ENCODE measurements at places on chromosomes 3 and 15.

GRCh38 chr15:29465816-29466215 lies 196.2 kb upstream of the NSMCE3 start:
- no peak for DNase-seq

DNA sequence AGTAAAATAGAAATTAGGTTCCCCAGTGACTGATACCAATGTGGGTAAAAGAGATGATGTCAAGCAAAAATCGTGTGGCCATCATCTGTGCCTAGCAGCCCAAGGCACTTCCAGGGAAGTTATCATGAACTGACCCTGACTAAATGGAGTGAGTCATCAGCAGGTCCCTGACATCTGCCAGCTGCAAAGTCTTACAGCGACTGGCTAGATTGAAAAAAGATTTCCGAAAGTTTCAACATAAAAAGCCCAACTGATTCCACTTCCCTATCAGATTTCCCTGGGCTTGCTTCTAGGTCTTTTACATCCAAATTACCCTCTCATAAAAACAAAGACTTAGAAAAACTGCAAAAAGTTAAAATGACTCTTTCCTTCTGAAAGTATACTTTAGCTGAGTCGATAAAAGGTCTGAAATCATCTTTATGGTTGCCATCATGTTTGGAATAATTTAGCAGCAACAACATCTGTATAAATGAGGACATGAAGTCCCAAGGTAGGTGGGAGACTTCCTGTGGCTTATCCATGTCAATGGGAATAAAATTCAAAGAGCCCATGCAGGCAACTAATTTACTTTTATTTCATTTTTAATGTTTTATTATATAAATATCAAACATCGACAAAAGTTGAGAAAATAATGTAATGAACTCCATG lies 342.8 kb downstream of the ERC2 start:
- no peak for DNase-seq

DNA sequence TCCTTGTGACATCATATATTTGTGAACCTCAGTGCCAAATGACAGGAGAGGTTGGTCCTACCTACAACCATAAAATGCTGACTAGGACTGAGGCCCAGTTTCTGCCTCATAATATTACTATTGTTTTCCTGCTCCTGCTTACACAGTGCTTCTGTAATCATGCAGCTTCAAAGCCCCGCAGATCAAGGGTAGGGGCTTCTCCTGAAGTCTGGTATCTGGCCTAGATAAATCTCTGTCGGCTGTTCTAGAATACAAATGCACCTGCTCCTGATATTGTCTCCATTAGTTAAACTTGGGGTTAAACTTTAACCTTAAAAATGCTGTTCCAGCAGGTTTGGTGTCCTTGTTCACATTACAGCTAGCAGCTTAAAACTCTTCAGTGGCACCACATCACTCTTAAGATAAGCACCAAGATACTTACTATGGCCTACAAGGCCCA lies 552.4 kb downstream of the TUSC7 start:
- no peak for DNase-seq

GRCh38 chr3:146024260-146024659 lies 136.7 kb downstream of the PLOD2 start:
- DNase-seq: no peak

DNA sequence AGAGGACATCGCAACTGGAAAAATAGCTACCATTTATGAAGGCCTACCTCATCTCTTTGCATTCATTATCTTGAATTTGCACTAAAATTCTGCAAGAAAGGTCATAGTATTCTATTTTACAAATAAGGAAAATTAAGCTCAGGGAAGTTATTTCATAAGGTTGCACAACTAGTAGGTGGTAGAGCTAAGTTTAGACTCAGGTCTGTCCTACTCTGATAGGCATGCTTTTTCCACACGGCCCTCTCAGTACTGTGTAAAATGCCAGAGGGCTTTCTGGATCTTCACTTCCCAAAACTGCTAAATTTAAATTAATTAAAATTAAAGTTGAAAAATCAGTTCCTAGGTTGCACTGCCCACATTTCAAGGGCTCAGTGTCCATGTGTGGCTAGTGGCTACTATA lies 18.3 kb downstream of the MAP2K1 start:
- DNase-seq: no peak

GRCh38 chr3:81782585-81782984 lies 21.1 kb upstream of the GBE1 start:
- no peak for DNase-seq

DNA sequence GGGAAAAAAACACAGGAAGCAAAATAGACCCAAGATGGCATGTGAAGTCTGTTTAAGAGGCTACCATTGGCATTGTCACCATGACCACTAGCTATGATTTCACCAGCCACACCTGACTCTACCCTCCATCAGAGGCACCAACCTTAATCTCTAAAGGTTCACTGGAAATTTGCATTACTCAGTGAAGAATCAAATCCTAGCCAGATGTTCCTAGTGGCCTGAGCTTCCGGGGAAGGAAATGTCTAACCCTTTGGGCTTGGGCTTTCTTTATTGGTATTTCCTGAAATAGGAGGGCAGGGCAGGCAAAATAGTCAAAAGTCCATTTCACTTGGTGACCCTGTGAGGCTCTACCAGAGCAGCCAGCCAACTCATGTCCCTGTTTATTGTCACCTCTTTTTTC lies 110.9 kb upstream of the PHLDB2 start:
- no peak for DNase-seq

- no peak for DNase-seq
These were observed 50.1 kb downstream of the B3GALNT1 start for GRCh38 chr3:161054860-161055604.

DNA sequence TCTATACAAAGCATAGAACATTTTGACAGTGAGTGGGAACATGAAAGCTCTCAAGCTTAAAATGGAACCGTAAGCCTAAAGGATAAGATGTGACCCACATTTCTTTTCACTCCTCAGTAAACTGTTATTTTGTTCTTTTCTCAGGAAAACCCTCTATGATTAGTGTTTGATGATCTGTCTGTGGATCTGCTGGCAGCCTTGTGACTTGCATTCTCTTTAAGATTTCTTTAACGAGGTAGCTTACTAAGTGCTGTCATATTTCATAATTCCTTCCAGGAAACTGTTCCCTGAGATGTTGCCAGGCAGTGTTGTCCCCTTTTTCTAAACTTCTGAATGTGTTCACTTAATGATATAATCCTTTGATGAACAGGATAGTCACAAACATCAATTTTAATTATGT lies 167.6 kb downstream of the PYDC2 start:
- DNase-seq: no peak

DNA sequence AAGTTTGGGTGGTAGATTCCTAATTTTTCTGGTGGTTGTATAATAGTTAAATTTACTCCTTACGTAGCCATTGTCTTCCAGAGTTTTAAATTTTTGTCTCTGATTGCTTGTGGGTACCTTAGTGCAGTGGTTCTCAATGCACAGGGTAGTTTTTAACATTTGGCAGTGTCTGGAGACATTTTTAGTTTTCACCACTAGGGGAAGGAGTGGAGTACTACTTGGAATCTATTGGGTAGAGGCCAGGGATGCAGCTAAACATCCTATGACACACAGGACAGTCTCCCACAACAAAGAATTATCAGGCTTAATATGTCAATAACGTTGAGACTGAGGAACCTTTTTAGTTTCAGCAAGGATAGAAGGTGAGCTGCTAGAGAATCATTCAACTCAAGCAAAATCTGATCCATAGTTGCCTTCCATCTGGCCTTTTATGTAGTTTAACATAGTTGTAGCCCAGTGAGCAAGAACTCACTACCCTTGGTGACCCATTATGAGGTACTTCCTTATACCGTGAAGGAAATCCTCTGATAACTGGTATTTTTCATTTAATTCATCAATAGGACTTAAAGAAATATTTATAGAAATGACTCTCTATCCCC lies 8.6 kb upstream of the STX19 start:
- DNase-seq: no peak

- no peak for DNase-seq
These were observed 3.2 kb downstream of the MGLL start for GRCh38 chr3:127819086-127819485.

DNA sequence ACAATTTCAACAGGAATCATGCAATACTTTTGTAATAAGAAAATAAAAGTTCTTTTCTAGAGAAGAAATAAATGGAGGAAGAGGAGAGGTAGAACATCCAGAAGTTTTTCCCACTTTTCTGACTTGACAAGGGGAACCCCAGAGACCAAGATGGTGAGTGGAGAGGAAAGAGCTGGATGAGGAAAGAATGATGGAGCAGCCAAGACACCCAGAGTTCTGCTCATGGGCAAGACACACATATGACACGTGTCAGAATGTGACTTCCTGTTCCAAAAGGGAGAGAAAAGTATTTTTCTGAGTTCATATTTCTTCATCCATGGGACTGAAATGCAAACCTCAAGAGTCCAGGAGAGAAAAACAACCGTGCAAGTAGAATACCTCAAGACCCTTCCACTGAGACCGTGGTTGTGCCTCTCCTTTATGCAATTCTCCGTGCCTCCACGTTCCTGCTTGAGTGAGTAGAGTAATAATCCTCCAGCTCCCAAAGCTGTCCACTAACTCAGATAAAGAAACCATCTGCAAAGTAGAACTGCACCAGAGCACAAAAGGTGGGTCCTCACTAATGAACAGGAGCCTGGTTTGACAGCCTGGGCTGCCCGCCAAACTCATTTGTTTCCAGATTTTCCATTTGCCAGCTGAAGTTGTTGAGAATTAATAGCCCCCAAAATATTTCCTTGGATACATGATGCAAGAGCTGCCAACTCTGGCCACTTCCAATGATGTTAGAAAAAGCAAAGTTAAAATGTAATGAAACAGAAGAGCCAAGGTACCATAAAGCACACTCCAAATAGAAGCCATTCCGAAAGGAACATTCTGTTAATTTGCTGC lies 272.6 kb upstream of the IGF1R start:
- DNase-seq: no peak

DNA sequence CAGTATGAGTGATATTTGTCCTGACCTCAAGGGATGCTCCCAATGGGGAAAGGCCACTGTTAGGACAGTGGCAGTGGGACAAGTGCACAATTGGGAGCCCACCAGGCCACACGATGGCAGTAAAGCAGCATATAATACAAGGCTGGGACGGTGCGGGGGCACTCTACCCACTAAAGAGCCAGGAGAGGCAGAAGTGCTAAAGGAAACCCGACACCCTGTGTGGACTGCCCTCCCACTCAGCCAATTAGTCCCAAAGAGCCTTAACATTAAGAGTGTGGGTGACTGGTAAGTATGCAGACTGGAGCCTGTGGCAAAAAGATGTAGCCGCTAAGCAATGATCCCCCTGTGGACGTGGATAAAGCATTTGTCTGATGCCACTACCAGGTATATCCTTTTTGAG lies 8.2 kb upstream of the ZNF589 start:
- peak; percentile 40 for DNase-seq

DNA sequence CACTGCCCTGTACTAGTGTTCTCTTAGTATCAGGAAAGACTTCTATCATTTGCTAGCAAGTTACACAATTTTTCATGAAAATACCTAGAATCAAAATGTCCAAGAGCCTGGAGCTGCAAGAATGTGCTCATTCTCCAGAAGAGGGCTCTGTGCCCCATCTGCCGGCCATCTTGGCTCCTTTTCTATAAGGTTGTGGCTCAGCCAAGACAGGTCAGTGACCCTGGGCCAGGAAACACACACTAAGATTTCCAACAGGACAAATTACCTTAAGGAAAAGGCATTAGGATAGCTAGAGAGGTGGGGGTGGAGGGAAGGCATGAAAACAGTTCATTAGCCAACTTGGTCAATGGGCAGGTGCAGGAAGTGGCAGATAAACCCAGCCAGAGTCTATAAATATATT lies 20.7 kb downstream of the TIMP4 start:
- DNase-seq: no peak
